Motor neuron (in vitro differentiated cells): ENCODE measurements at places on chromosomes 2 and 18. TPM values are rescaled to one million over a fixed set of nuclear protein-coding genes. Genes with fewer than 3 reads are reported as not detected.

The KIAA2012 gene
- 0.27 and 0.63 TPM in 2 replicates for total RNA-seq

The SLC16A14 gene
- total RNA-seq, result 0.18 and 0.50 TPM in 2 replicates

GRCh38 chr2:217834057-217834620 lies 168.7 kb downstream of the TNS1 start:
- no peak for ATAC-seq

The CNTNAP5 gene
- total RNA-seq, result 12.6 and 13.3 TPM in 2 replicates

DNA sequence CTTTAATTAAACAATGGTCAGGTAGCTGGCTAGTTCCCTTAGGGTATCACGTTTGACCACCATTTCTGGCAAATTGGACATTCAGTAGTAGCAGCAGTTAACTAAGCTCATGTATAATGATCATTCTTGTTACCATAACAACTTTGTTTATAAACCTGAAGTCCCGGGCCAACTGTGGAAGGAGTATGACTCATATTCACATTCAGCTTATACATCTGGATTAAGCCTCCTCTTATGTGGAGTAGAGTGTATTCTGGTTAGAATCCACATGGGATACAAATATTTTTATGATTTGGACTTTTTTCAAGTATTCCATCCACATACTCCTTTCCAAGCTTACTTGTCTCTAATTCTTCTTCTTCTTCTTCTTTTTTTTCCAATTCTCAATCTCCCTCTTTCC lies 70.3 kb upstream of the ZSWIM2 start:
- peak; percentile 48 for ATAC-seq

The CFAP65 gene
- 1.4 and 1.8 TPM in 2 replicates for total RNA-seq

- no peak for ATAC-seq
These were observed 5.7 kb downstream of the NCKAP5 start for GRCh38 chr2:133562558-133562957.

- ATAC-seq, result no peak
These were observed 17.6 kb downstream of the LCLAT1 start for GRCh38 chr2:30464544-30465170.

- ATAC-seq, result no peak
These were observed 166.3 kb upstream of the FN1 start for GRCh38 chr2:215601990-215602721.

DNA sequence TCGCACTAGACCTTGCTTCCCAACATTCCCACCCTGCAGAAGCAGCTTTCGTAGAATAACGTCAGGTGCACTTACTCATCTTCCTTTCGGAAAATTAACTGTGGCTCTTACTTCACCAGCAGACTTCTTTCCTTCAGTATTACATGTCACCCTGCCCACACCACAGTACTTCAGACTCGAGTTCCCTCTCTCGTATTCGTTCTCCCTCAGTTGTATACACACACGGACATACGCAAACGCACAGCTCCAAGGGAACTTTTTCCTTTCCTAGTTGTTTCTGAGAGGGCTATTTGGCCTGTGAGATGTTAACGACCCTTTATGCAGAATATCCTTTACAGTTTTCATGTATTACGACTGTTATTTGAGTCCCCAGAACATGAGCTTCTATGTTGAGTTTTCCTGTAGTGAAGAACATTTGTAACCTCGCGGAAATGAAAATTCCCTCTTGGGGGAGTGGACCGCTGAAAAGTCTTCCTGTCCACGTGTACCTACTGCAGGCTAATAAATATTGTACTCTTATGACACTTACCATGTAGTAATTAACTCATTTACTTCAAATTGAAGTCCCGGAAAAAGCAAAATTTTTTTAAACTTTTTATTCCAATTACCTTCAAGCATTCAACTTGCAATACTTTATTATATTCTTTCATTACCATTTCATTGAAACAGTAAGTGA lies 908 bp downstream of the ERLEC1 start:
- peak; percentile 5 for ATAC-seq

DNA sequence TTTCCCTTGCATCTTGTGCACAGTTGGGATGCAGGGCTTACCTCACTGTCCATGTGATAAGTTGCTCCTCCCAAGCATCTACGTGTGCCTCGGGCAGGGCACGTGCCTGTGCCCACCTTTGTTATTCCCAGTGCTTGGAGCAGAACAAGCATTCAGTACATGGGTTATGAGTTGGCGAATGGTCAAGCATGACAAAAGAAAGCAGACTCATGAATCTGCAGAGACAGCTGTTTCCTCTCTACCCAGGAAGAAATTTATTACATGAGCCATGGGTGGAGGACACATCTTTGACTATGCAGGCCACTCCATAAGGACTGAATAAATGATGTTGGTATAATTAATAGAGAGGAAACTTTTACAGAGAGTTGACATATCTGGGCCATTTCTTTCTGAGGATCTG lies 127.8 kb downstream of the TPGS2 start:
- no peak for ATAC-seq

DNA sequence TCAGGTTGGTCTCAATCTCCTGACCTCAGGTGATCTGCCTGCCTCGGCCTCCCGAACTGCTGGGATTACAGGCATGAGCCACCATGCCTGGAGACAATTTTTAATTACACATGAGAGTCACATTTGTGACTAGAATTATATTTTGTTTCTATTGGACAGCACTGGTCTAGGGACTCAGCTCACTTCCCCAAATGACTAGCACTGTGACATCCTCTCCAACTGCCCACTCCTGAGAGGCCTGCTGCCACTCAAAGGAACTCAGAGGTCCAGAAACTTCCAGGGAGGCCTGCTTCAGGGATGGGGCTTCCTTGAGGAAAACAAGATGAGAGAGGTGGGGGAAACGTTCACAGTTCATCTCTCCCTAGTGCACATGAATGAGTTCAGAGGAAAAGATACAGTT lies 29.5 kb downstream of the TMEM163 start:
- ATAC-seq, result no peak

The ALPP gene
- 0.08 TPM in 1 of 2 replicates, not detected in the other for total RNA-seq

The SIX2 gene
- total RNA-seq, result 0.05 and 0.25 TPM in 2 replicates
